ENCODE measurements at places on chromosomes 16 and 17.

GRCh38 chr17:75135452-75135851, 3.9 kb upstream of the NT5C start:
- DNase-seq: no peak

DNA sequence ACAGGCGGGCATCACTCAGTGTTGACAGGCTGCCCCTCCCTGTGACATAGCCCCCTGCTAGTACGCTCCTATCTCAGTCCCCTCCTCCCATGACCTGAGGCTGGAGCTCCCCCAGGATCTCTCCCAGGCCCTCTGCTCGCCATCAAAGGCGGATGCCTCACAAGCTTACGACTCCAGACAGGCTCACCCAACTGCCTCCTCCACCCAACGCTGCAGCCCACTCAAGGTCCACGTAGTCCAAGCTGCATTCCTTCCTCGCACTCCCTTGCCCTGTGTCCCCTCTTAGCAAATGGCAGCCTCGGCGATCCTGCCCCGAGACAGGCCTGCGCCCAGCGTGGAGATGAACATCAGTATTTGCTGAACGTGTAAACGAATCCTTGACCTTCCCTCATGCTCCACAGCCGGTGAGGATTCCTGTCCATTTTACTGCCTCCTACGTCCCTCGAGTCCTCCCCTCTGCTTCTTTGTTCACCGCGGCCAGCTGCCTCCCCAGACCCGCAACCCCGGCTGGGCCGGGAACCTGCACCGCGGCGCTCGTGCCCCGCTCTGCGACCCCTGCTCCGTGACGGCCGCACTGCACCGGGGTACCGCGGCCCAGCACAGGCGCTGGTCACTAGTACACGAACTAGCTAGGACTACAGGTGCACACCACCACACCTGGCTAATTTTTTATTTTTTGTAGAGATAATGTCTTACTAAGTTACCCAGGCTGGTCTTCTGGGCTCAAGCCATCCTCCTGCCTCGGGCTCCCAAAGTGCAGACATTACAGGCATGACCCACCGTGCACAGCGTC, 838 bp upstream of the TMEM97 start:
- no peak for DNase-seq

GRCh38 chr17:56785997-56786680, 47.6 kb downstream of the C17orf67 start:
- DNase-seq: no peak

DNA sequence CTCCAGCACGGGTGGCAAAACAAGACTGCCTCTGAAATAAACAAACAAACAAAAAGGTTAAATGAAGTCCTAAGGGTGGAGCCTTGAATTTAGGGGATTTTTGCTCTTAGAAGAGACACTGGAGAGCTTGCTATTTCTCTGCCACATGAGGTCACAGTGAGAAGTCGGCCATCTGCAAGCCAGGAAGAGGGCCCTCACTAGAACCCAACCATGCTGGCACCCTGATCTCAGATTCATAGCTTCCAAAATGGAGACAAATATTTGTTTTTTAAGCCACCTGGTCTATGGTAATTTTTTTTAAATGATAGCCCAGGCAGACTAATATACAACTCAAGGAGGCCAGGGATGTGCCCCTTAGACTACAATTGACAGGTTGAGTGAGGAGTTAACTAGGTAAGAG, 255.5 kb downstream of the XYLT1 start:
- DNase-seq: no peak

GRCh38 chr17:71625330-71625729, 495.5 kb upstream of the SOX9 start:
- no peak for DNase-seq

DNA sequence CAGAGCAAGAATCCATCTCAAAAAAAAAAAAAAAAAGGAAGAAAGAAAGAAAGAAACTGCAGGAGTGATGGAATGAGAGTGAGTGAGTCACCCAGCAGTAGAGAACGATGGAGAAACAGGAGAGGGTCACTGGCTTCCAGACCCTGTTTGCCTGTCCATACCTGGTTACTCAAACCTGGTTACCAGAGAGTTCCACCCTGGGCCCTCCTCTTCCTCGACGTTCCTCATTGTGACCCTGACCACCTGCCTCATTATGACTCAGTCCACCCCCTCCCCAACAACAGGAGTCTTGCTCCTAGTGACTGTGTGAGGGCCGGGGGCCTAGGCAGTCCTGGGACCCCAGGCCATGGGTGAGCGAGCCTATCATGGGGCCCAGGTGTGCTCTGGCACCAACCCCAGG, at the start of gene SPEM3:
Gene SPEM3, plus strand, starts transcription at position 301 of the 400 bp plus-strand sequence. Its CDS starts 46 bp downstream, at position 347.
- DNase-seq: no peak

All from fibroblast of skin of right biceps (primary cell).